NCI-H526 treated with DMSO at 0.1 percent for 48 hours (cell line): ENCODE measurements at places on chromosomes 12 and 14.

GRCh38 chr12:65740506-65740872 is 83.8 kb upstream of the HMGA2 start:
- no peak for DNase-seq

- no peak for DNase-seq
Observed at GRCh38 chr14:105911006-105911847, 384.8 kb downstream of the TMEM121 start.

DNA sequence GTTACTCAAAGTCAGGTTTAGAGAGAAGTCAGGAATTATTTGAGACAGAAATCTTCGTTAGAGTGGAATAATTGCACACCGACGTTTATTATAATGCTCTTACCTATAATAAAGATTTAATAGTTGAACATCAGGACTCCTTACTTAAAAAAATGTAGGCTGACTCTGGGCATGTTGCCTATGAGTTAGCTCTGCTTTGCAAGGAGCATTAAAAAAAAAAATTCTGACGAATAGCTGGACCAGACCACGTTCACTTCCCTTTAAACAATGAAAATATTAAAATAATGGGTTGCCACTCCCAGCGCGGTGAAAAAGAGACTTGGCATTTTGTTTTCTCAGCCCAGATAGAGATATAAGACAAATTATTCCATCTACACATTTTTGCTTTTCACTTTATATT is 574 bp upstream of the FANCM start:
- peak; percentile 43 for DNase-seq

- DNase-seq: peak; percentile 69
Observed at GRCh38 chr14:34018564-34019244, 67.8 kb upstream of the EGLN3 start.

GRCh38 chr12:54199917-54200316 is 11.1 kb upstream of the SMUG1 start:
- DNase-seq: no peak

GRCh38 chr12:132423251-132423819 is 66.6 kb upstream of the FBRSL1 start:
- DNase-seq: peak; percentile 46

DNA sequence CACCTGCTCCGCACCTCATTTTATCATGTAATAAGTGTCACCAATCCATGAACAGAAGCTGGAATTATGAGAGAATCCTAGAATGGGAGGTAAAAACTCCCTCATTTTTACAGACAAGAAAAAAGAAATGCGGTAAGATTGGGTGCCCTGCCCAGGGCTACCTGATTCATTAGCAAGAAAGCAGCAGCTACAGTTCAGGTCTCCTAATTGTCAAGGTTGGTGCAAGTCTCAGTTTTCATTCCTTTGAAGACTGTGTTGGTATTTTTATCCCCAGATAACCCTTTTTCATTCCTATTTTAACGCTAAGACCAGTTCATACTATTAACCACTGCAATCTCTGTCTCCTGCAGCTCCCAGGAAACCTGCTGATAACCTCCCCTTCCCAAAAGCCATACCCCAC is 6.9 kb downstream of the DUSP6 start:
- DNase-seq: no peak

DNA sequence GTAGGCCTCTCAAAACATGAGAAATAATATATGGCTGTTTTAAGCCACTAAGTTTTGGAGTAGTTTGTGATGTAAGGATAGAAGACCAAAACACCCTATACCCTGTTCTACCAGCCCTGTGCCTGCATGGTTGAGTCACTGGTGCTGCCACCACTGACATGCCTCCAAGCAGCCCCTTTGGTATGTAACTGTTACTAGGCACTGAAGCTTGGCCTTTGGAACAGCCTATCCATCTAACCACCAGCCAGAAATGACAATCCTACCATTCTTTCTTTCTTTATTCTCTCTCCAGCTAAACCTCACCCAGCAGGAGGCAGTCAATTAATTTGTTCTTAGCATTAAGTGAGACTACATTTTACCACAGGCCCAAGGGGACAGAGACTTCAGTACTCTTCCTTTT is 240.3 kb downstream of the MSRB3 start:
- DNase-seq: no peak

DNA sequence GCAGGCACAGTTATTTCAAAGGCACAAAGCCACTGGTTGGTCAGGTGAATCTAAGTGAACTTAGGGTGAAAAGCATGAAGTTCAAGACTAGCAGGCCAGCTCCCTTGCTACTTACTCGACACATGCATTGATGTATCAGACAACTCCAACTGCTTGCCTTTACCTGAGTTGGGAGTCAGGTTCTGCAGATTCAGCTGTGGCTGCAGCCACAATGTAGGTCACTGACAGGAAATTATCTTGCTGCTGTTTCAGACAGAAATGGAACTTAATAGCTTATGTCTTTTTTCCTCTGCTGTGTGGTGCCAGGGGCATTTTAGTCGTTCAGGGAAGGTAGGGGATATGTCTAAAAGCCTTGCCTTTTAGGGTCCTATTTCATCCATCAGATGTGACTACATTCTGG is 125.6 kb upstream of the RPH3A start:
- no peak for DNase-seq

GRCh38 chr12:65318186-65318685 is 39.8 kb downstream of the MSRB3 start:
- no peak for DNase-seq

DNA sequence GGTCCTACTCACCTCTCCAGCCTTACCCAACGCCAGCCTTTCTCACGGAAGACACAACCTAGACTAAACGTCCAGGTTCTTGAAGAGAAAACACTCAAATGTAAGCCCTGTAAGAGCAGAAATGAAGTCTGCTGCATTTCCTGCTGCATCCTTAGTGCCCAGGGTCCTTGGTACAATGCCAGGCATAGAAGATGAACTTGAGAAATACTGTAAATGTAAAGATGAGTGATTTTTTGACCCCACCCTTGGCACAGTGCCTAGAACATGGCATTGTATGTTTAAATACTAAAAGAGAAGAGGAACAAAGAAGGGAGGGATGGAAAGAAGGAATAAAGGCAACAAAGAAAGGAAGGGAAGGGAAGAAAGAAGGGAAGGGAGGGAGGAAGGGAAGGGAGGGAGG is 514.6 kb downstream of the MED13L start:
- no peak for DNase-seq

GRCh38 chr14:104134061-104134965 is 4.1 kb upstream of the KIF26A start:
- DNase-seq: no peak

DNA sequence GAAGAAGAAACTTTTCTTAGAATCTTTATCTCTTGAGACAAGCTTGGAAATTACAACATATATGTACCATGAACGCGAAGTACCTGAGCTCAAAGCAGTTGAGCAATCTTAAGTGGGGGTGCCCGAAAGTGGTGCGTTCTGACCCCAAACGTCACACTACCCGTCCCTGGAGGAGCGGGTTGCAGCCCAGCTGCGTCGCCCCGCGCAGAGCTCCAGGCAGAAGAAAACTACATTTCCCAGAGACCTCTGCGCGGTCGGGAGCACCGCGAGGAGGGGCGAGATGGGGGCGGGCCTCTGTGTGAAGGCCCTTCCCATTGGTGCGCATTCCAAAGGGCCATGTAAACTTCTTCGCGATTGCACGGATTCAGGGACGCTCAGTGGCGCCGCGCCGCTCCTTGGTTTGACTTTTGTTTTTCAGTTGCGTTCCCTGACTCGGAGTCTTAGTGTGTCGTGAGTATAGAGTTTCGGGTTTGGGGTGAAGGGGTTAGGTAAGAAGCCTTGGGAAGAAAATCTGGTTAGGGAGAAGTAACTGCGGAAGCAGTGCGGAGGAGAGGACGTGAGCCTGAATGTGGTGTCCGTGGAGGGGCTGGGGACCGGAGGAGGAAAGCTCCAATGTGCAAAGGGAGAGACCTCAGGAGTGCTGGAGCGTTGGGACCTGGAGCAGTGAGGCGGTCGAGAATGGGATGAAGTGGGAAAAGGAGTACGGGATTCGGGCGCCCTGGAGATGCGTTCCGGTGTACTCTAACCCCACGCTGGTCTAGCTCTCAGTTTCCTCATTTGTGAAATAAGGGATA is at the start of gene CCDC77:
Gene CCDC77, plus strand, starts transcription at position 410 of the 794 bp plus-strand sequence. CDS start 7,740 bp downstream, outside the sequence.
- DNase-seq: no peak

GRCh38 chr14:94562941-94563883 is 2.0 kb downstream of the SERPINA4 start:
- no peak for DNase-seq

GRCh38 chr12:64656429-64656828 is 46.1 kb downstream of the RASSF3 start:
- no peak for DNase-seq

- DNase-seq: no peak
Observed at GRCh38 chr14:25094171-25094907, 44.4 kb upstream of the STXBP6 start.
